ENCODE measurements at places on chromosomes 5 and 9.

DNA sequence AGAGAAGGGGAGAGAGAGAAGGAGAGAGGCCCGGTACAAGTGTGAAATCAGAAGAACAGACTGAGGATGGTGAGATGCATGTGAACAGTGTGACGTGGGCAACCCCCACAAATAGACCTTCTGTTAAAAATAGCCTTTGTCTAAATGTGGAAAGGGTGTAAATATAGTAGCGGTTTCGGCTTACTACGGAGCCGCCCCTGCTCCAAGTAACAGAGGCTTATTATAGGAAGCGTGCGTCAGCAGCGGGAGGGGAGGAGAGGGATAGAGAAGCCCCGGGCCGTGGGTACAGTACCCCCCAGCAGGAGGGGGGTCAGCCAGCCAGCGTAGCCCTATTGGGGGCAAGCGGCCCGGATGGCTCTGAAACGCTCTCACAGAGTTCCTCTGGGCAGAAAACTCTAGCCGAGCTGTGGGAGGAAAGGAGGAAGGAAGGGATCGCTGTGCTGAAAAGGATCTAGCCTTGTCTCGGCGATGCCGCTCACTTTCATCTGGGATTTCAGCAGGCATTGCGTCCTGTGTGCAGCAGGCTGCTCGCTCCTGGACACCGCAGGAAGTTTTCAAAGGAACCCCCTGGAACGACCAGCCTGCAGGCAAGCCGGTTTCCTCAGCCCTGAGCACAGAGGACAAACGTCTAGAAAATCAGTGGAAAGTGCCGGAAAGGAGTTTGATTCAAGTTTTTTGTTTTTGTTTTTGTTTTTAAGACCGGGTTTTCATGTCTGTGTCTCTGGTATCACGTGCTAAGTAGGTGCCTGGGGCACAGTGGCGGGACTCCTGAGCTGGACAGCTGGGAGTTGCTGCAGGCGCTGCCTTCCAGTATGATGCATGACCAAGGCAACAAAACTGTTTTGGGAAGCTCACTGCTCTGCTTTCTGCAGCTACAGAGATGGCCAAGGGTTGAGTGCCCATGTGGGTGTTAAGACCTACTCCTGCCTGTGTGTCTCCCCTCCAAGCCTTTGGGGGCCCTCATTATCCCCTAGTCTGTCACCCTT is 146.6 kb downstream of the SEC61B start:
- no peak for DNase-seq

DNA sequence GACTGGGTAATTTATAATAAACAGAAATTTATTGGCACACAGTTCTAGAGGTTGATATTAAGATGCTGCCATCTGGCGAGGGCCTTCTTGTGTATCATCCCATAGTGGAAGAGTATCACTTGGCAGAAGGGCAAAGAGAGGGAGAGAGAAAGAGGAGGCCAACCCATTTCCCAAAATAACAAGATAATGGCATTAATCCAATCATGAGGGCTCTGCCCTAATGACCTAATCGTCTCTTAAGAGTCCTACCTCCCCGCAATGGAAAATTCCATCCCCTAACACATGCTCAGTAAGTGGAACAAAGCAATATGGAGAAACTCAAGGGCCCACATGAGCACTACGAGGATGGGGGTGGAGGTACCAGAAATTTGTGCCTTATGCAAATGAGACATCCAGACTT is 17.6 kb upstream of the VDAC1 start:
- DNase-seq = no peak

GRCh38 chr9:91720751-91721705 is 229.0 kb downstream of the ROR2 start:
- no peak for DNase-seq

GRCh38 chr9:98147582-98147981 is 28.6 kb upstream of the TRIM14 start:
- DNase-seq = no peak

- no peak for DNase-seq
These were observed 109.8 kb downstream of the SERINC5 start for GRCh38 chr5:80146046-80146445.

Measured in chondrocyte (in vitro differentiated cells).